ENCODE measurements at places on chromosomes 3 and 15.

GRCh38 chr3:3998140-3998922, 199.1 kb downstream of the LRRN1 start:
- DNase-seq = peak; percentile 11

- no peak for DNase-seq
Measured at GRCh38 chr15:99153026-99153535, 48.2 kb downstream of the SYNM start.

DNA sequence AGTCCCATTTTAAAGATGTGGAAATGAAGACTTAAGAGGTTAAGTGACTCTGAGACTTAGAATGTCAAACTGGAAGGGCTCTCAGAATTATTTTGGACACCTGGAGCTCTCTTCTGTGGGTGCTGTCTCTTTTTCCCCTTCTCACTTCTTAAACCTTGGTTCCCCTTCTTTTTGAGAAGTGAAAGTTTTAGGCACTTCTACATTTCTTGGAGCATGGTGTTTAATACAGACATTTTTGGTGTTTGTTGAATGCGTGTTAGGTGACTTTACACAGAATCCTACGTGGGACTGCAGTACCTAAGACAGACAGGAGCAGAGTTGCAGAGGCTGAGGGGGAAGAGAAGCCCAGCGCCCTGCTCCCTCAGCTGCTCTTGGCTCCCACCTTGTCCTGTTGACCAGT, 133.3 kb downstream of the MDFIC2 start:
- DNase-seq = no peak

DNA sequence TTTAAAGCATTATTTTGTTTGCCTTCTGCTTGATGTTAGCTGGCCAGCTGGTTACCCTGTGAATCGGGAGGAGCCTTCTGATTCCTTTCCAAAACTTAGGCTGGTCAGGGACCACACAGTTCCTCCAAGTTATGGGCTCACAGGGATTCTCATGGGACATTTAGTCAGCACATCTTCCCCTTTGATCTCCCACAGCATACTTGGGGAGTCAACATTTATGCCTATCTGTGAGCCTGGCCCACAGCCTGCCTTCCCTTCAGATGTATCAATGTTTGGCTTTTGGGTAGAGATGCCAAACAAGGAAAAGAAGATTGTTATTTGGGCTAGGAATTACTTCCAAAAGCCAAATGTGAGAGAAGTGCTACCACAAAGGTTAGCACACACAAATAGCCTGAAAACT, 32.6 kb upstream of the DCP1A start:
- no peak for DNase-seq

DNA sequence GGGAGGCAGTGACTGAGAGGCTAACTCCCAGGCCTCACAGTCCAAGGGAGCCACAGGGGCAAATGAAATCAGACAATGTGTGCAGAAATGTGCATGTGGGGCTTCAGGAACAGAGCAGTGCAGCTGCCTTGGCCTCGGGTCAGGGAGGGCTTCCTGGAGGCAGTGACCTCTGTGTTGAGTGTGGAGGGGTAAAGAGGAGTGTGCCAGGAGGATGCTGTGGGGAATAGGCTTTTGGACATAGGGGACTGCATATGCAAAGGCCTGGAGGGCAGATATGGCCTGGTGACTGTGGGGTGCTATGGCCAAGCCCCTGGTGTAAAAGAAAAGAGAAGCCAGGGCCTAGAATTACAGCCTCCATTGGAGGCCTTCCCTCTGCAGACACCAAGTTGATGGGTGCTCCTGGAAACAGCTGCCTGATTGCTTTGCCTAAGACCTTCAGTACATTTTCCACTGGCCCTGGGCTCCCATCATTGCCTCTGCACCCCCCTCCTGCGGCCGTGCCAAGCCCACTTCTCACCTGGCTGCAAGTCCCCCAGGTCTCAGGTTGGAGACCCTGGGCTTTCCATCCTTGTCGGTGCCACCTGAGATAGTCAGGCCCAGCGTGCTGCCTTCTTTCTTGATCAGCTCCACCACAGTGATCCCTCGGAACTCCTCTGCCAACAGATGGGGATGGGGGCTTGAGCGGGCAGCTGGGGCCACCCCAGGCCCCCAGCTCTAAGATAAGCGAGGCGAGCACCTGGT, 15.1 kb downstream of the GRIP2 start:
- no peak for DNase-seq

GRCh38 chr3:150057227-150057626, 86.5 kb upstream of the PFN2 start:
- no peak for DNase-seq

- no peak for DNase-seq
Measured at GRCh38 chr3:32820971-32821685, 3.3 kb downstream of the TRIM71 start.

GRCh38 chr3:54705730-54706129, 222.1 kb downstream of the LRTM1 start:
- no peak for DNase-seq

DNA sequence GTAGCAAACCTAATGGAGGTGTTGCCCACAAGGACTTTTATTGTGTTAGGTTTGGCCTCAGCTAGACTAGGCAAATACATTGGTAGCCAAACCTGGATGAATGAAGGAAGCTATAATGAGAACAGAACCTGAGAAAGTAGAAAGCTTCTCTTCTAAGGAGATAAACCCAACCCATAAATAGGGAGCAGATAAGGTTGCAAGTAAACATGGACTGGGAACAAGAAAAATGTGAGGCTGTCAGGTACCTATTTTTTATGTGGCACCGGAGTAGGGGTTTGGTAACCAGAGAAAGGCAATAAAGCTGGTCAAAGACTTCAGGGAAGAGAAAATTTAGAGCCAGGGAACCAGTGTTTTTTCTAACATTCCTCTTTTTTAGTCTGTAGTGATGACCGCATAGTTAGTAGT, 25.0 kb downstream of the ZNF654 start:
- DNase-seq = no peak

GRCh38 chr3:143237077-143237627, 117.6 kb downstream of the CHST2 start:
- DNase-seq = no peak

DNA sequence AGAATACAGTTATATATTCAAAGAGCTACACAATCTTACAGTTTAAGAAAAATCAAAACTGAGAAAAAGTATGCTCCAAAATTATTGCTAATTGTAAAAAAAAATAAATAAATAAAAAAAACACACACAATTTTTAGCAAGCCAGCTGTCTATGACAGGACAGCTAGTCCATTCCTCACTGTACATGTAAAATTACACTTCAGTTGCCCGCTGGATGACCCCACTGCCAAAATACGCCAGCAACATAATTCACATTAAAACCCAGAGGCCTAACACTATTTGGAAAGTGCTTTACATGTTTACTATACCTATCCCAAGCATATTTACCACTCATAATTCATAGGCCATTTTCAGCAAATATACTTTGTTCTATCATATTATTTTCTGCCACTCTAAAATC, 5.8 kb downstream of the MYO9A start:
- DNase-seq = no peak

- no peak for DNase-seq
Measured at GRCh38 chr3:54901906-54902685, 25.8 kb downstream of the LRTM1 start.

DNA sequence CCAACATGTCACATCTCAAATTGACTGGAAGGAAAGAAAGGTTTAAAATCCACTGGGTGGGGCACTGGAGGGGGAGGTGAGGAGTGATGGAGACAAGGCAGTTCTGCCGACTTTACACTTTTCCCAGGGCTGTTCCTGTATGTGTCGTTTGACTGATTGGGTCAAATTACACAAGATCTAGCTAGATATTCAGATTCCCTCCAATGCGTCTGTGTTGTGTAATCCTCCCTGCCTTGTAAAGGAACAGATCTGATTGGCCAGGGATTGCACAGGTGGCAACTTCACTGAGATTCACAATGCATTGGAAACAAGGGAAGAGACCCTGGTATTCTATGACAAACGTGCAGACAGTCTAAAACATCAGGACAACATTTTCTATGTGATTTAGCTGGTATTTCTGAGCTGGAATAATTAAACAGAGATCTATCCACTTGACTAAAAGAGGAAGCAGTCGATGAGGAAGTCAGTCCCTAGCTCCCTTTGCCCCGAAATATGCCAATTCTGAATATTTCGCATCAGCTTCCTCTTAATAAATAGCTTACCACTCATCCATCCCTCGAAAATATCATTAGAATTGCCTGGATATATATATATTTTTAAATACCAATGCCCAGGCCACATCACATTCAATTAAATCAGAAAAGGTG, 312.9 kb downstream of the RORA start:
- DNase-seq = no peak

GRCh38 chr15:77179541-77179998, 108.7 kb upstream of the TSPAN3 start:
- DNase-seq = no peak

DNA sequence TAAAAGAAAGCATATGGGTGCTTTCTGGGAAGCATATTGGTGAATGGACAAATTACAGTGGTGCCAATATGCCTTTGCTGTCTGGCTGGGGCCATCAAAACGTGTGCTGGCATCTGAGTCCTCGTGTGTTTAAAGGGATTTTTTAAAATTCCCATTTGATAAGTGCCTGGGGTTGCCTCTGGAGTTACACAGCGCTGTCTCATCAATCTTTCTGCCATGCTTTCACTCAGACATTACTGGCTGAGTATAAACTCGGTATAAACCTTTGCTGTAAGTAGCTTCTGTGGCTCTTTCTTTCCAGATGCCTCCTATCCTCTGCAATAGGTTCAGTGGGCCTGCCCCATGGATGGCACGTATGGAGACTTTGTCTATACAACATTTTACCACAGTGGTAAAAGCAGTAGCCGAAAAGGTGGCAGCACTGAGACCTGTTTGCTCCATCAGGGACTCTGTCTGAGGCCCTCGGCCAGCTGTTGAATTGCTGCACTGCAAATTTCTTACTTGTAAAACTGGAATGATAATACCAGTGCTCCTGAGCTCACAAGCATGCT, 195.5 kb downstream of the LPP start:
- no peak for DNase-seq

DNA sequence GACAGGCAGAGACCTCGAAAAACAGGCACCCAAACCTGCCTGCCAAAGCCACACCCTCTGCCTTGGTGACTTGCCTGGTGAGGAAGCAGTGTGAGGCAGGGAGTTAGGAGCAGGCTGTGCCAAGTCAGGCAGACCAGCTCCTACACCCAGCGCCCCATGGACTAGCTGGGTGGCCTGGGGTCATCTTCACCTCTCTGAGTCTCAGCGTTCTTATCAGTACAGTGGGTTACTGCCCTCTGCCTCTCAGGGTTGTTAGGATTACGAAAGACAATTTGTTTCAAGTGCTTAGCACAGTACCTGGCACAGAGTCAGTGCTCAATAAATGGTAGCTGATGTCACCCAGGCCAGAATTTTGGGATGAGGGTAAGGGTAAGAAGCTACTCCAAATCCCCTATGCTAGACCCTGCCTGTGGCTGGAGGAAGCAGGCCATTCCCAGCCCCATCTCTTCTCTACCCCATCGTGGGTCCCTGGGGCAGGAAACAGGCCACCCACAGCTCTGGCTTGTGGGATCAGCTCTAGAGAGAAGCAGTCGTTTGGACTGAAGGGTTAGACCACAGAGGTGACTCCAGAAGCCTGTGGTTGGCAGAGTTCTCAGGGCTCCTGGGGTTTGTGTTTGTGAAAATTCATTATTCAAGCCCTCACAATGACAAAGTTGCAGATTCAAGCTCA, 10.1 kb downstream of the SLC51B start:
- peak; percentile 56 for DNase-seq

DNA sequence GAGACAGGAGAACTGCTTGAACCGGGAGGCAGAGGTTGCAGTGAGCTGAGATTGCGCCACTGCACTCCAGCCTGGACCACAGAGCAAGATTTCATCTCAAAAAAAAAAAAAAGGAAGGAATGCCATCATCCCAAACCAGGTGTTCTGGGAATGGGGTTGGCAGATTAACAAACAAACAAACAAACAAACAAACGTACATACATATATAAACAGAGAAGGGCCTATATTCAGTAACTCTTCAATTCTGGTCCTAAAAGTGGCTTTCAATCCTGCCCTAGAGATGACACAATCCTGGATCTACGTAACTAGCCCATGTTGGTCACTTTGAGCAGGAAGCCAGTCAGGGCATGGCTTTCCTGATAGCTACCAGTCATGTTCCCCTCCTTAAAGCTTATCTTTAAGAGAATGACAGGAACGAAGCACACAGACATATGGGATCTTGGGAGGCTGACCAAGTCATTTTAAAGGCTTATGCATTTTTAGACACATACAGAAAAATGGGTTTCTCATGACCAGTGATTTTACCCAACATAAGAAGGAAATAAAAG, 29.9 kb upstream of the RAB11A start:
- no peak for DNase-seq

GRCh38 chr3:144200004-144200403, 228.4 kb downstream of the DIPK2A start:
- DNase-seq = no peak

GRCh38 chr3:193530231-193531165, 24.2 kb downstream of the ATP13A4 start:
- DNase-seq = no peak

DNA sequence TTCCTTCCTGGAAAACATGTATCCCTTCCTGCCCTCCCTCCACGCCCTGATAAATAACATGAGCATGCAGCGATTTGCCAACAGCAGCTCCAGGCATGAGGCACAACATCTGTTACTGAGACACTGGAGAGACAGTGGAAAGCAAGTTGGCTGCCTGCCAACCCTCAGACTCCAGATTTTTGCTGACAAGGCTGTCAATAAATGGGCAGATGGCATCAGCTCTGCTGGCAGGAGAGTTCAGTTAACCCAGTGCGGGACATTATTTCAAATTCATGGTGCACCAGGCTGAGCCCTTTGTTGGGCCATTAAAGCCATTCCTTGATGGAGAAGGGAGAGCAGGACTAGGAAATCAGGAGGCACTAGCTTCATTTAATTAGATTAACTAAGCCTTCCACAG, 293.3 kb downstream of the MEX3B start:
- peak; percentile 8 for DNase-seq

DNA sequence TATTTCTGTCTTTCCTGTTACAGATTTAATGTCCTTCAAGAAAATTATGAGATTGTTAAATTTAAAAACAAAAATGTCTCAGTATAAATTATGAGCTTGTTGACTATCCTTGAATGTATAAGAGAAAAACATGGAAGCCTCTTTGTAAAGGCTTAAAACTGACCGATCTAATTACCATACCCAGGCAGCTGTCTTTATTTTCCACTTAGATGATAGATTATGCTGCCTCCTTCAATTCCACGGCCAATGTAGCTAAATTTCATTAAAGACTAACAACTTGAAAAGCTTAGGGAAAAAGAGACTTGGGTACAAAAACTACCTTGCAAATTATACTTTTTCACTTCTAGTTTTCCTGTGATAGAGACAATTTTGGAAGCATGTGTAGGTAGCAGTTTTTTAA, 88.3 kb downstream of the ATP10A start:
- DNase-seq = no peak

DNA sequence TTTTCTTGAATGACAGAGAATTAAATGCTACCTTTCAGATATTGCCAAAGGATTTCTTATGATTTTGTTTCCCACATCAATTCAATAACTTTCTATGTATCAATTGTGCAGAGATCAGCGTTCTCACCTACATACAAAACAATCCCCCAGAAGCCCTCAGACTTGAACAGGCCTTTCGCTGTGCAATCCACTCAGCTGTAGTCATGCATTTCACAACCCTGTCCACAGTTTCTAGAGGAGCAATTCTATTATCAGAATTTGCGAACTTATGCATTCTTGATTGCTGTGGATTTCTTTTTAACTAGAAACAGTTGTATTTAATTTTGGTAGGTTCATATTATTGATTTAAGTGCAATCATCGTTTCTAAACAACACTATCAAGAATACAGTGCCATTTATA, 13.7 kb upstream of the ALCAM start:
- no peak for DNase-seq

GRCh38 chr15:42832576-42832975, 88.0 kb downstream of the TTBK2 start:
- DNase-seq = no peak
